Hematopoietic multipotent progenitor cell treated with erythropoietin and hydrocortisone succinate and interleukin-3 and kit ligand, for 4 days (in vitro differentiated cells): ENCODE measurements at places on chromosomes 1 and 21.

- no peak for DNase-seq
Observed at GRCh38 chr1:47675047-47675675, 237.3 kb downstream of the FOXD2 start.

- no peak for DNase-seq
Observed at GRCh38 chr1:26705788-26706311, 10.0 kb downstream of the ARID1A start.

DNA sequence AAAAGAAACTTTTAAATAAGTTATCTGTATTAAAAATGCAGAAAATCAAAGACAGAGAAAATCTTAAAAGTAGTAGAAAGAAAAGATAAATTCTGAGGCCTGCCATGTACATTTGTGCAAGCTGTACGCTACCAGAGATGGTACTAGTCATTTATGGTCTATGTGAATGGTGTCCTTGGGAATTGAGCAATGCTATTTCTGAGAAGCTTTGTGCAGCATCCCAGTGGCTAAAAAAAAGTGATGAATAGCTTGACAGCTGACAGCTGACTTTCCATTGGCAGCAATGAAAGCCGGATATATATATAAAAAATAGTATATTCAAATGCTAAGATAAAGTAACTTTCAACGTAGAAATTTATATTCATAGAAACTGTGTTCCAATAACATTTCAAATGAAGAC lies 58.8 kb upstream of the KCTD3 start:
- DNase-seq, result no peak

- no peak for DNase-seq
Observed at GRCh38 chr1:226487921-226488320, 60.6 kb upstream of the STUM start.

GRCh38 chr1:85406081-85406480 lies 58.9 kb downstream of the DDAH1 start:
- DNase-seq, result no peak

DNA sequence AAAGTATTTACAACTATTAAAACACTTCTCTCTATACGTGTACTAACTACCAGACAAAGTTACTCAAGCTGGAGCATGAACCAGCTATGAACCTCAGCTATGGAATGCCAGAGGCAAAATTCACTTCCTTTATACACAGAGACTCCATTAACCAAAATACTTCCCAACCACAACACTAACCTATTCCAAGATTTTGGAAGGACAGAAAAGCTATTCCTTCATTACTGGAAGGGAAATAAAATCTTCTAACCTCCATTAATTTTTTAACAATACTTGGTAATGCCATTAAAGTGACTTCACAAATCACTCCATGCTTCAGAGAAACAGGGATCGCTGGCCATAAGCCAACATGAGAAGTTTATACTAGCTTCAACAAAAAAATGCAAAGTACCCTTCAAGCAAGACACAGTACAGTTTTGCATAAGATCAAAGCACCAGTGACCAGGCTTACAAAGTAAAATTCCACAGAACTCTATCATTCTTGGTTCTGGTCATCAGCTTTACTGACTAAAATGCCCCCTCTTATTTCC lies 58.0 kb downstream of the PUM1 start:
- DNase-seq, result no peak

- DNase-seq, result no peak
Observed at GRCh38 chr1:245160288-245160687, 5.5 kb downstream of the KIF26B start.

GRCh38 chr21:28827422-28827821 lies 165.3 kb downstream of the LTN1 start:
- peak; percentile 17 for DNase-seq

GRCh38 chr1:230581446-230582079 lies 60.7 kb upstream of the COG2 start:
- peak; percentile 47 for DNase-seq

DNA sequence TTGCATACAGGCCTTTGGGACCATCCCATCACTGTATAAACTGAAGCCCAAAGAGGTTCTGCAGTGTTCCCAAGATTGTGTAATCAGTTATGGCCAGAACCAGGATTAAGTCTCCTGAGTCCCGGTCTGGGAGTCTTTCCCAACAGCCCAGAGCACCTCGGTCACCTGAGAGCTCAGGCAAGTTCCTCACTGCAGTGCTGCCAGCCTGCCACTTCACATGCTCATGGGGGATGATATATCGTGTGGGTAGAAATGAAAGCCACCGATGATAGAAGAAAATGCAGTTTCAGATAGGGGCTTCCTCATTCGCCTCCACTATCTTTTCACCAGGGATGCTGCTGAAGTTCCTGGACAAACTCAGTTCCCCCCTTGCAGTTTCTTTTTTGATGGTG lies 30.4 kb downstream of the FHAD1 start:
- no peak for DNase-seq

- no peak for DNase-seq
Observed at GRCh38 chr1:233487408-233487807, 126.5 kb upstream of the KCNK1 start.
